ENCODE measurements at places on chromosomes 5 and 9. TPM values are rescaled to one million over a fixed set of nuclear protein-coding genes. Genes with fewer than 3 reads are reported as not detected.

DNA sequence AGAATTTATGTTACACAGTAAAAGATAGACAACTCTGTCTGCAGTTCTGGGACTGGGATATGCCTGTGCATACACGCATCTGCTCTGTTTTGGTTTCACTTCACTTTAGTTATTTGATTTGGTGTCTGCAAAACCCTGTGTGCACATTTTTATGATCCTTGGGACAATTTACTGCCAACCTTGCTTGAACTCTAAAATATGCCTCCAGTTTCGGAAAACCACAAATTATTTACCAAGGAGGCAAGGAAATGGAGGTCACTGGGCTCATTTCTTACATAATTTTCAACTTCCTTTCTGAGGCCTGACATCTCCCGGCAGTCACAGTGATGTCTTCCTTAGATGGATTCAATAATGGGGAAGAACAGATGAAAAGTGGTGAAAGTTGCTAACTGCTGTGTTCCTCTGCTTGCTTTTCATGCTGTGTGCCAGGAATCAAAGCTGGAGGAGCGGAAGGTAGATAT lies 61.2 kb upstream of the TAF11L2 start:
- no peak for DNase-seq

Gene FOXI1
- total RNA-seq, result not detected

- peak; percentile 57 for DNase-seq
These were observed 114.9 kb upstream of the NFIB start for GRCh38 chr9:14428781-14429230.

DNA sequence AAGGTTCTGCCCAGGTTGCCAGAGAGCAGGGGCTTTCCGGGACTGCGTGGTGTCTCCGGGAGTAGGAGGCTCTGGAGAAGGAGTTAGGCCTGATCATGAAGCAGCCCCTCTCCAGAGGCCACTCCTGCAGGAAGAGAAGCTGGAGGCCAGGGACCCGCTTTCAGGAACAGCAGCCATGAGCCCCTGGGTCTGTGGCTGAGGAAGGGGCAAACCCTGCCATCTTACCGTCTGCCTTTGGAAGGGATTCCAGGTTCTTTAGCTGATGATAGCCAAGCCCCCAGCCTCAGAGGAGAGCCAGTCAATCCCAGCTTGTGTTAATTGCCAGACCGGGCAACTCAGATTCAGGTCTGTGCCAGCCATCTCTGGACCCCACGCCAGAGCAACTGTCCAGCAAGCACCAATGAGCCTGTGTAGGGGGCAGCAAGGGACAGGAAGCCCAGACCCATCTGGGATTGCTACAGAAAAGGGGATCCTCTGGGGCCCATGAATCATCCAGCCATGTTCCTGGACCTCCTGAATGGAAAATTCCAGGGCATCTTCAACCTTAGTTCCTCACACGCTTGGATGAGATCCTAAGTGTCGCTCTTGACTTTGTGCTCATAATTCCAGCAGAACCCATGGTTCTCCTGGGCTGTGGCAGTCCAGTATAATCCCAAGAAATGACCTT lies 42.7 kb upstream of the MVB12B start:
- no peak for DNase-seq

DNA sequence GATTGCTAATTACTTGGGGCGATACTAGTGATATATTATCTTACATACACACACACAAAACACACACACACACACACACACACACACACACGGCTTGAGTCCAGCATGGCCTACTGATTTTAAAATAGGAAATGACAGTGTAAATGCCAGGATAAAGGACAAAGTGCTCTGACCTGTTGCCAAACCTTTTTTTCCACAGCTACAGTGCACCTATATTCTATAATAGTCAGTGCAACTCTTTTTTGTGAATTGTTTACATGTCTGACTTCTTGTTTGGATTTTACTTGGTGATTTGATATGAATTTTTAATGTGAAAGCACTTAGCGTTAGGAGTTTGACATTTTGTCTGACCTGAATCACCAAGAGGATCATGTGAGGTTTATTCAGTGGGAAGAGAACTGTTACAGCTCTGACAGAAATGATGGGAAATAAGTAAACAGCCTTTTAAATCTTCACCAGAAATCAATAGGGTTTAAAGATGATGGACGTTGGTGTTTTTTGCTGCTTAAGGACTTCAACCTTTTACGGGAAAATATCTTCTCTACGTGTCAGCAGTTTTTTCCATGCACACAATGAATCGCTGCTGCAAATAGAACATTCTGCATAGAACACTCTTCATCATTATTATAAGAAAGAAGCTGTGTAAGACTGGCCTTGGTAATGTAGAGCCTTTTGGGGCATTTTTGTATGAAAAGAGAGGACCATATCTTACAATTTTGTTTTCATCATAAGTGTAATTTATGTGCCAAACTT lies 218.5 kb downstream of the RANBP17 start:
- DNase-seq, result no peak

Gene ZNF462
- 18.1 TPM for total RNA-seq

DNA sequence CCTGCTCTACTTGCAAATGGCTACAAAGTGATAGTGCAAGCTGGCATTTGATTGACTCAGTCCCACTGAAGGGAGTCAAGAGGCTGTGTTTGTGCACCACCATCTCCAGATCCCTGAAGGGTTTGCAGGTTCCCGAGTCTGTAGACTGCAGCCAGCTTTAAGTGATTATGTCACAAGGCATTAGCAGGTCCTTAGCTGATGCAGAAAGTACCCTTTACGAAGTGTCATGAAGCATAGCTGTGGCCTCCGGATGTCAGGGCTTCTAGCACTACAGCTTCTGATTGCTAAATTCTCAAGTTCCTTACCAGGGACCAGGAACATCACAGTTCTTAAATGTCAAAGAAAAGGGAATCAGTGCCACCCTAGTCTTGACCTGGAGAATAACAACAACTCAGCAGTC lies 311.3 kb upstream of the TRPC7 start:
- no peak for DNase-seq

GRCh38 chr9:98791608-98792490 lies 4.5 kb downstream of the ANKS6 start:
- no peak for DNase-seq

Gene EIF4E1B
- total RNA-seq, result 0.07 TPM

Gene TYRP1
- total RNA-seq, result not detected
